ENCODE measurements at places on chromosomes 13 and 19.

- DNase-seq: no peak
These were observed 4.3 kb downstream of the SPRED3 start for GRCh38 chr19:38392707-38393308.

- DNase-seq: peak; percentile 42
These were observed 9.7 kb downstream of the SIGLEC8 start for GRCh38 chr19:51448411-51449016.

GRCh38 chr19:10339380-10339960 is at the start of gene ICAM3:
ICAM3 (minus strand) TSS chr19:10339624; CDS start chr19:10339614, 10 bp downstream.
- DNase-seq: peak; percentile 100

- DNase-seq: no peak
These were observed 81.2 kb upstream of the STK24 start for GRCh38 chr13:98658131-98658530.

DNA sequence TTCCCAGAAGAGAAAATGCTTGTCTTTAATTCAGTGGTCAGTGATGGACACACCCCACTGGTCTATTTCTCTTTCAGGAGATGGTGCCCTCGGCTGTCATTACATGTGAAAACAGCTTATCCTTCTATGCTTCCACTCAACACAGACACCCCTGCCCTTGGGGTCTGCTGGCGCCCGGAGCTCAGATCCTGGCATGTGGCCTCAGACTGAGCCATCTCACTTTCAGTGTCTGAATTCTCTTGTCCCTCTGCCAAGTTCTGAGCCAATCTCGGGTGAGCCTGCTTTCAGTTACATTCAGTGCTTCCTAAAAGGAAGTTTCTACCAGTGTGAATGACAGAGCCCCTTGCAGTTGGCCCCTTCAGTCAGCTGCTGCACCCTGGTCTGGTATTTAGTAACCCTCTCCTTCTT is 293.6 kb downstream of the DNAJC15 start:
- no peak for DNase-seq

DNA sequence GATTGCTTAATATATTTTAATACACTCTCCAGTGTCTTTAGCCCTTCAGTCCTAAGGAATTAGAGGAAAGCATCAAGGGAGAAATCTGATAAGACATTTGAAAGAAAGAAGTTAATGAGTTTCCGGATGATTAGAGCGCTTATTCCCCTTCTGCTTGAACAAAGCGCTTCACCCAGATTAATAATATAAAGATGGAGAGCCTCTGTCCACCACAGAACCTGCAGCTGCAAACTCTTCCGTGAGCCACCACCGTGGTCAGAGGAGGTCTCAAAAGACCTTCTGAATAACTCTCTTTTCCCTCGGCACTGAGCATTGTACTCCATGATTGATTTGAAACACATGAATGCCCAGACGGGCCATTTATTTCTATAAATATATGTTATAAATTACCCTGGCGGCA is 14.2 kb upstream of the TUBGCP3 start:
- no peak for DNase-seq

DNA sequence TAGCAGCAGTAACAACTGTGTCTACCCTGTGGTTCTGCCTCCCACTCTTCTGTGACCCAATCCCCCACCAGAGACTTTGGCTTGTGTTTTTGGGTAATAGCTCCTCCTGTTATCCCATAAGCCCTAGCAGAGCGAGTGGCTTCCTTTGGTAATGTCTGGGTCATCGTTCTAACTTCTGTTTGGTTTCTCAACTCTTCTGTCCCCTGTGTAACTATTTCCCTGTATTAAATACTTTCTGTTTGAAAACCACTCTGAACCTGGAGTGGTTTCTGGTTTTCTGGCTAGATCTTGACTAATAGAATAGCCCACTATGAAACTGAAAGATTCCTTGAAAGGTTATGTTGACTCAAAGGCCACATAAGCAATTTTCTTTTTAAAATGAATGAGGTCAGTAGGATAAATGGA is 350.0 kb downstream of the DCT start:
- no peak for DNase-seq

DNA sequence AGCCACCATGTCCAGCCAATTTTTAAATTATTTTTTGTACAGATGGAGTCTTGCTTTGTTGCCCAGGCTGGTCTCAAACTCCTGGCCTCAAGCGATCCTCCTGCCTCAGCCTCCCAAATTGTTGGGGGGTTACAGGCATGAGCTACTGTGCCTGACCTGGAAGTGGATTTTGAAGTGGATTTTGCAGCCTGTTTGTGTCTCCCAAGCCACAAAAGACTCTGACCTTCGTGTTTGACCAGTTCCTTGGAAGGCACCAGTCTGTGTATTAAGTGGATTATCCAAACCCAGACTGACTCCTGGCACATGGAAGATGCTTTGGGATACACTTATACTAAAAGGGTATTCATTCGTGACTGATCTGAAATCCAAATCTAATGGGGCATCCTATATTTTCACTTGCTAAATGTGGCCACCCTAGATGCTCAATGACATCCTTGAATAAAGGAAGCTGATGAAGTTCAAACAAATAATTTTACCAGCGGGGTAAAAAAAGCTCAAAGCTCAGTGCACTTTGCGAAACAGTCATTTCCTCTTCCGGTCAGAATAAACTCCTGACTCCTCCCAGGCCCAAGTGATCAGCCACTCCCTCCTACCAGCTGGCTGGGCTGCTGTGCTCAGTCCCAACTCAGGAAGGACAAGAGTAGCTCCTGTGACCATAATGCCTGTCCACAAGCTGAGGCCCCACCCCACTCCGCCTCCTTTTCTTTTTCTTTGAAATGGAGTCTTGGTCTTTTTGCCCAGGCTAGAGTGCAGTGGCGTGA is 32.6 kb upstream of the GATAD2A start:
- peak; percentile 94 for DNase-seq

DNA sequence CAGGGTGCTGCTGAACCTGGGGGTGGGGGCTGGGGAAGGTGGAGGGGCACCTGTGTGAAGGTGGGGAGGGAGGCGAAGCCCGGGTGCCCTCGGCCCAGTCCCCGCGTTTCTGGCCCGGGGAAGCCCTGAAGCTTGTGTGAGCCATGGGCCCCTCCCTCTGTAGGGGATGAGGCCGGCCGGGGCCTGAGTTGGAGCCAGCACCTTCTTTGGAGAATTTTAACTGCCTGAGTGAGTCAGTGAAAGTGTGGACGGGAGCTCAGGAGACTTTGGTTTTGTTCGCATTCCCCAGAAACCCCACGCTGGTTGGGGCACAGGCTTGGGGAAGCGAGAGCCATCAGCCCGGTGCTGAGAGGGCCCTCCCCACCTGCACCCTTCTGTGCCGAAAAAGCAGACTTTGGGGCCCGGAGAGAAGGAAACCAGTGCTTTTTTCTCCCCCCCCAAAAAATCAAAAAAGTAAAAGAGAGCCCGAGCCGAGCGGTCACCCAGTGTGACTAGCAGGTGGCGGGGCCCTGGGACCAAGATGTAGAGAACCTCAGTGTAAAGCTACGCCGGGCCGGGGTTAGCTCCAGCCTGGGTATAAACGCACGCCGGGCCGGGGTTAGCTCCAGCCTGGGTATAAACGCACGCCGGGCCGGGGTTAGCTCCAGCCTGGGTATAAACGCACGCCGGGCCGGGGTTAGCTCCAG is 45.1 kb downstream of the TMEM255B start:
- DNase-seq: no peak

DNA sequence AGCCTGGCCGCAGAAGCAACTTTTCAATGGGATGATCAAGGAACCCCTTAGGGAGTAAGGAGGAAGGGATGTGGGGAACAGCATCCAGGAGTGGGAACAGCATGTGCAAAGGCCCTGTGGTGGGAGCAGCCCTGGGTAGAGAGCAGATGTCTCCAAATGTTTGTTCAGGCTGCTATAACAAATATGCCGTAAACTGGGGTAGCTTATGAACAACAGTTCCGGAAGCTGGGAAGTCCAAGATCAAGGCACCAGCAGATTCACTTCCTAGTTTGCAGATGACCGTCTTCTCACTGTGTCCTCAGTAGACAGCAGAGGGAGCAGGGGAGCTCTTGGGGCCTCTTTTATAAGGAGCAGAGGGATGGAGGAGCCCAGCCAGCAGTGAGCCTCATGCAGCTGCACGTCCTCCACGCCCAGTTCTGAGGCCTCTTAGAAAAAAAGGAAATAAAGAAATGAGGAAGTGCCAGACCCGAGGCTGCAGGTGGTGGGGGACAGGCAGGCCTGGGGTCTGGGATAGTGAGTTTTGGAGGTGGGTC is 4.2 kb upstream of the LRRC25 start:
- peak; percentile 98 for DNase-seq
